NCI-H1048 (cell line): ENCODE measurements at places on chromosomes 16 and 17.

GRCh38 chr17:55005520-55005919 lies 37.0 kb downstream of the STXBP4 start:
- no peak for DNase-seq

- no peak for DNase-seq
These were observed 56.7 kb downstream of the PLXDC1 start for GRCh38 chr17:39094607-39095308.

DNA sequence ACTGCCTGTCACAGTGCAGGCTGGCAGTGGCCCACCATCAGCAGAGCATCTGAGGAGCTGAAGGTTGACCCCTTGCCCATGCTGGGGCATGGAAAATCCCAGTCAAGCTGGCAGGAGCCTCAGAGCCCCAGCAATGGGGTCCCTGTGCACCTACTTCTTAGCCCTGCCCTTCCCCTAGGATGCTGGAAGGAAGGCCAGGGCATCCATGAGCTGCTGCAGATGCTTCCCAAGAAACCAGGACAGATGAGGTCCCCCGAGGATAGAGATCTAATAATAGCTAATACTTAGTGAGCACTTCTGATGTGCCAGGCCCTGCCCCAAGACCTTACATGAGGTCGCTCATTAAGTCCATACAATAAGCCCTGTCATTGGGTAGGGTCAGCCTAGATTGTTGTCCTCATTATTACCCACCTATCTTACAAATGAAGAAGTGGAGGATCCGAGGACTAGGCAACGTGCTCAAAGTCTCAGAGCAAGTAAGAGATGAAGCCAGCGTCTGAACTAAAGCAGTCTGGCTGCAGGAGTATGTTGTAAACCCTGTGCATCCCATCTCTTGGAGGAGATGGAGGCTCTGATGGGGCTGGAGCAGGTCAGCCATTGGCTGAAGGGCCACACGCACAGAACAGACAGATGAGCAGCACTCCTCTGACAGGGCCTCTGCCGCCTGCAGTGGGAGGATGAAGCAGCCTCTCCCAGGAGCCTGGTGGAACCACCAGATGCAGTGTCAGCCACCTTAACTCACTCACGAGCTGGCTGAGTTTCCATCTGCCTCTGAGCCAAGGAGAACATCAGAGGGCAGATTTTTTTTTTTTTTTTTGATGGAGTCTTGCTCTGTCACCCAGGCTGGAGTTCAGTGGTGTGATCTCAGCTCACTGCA lies 175.4 kb downstream of the WSCD1 start:
- no peak for DNase-seq

GRCh38 chr17:41959336-41960095 lies 7.1 kb upstream of the CNP start:
- no peak for DNase-seq

GRCh38 chr17:80998748-80999535 lies 7.3 kb downstream of the CHMP6 start:
- DNase-seq, result no peak
